ENCODE measurements at places on chromosomes 13 and 19.

DNA sequence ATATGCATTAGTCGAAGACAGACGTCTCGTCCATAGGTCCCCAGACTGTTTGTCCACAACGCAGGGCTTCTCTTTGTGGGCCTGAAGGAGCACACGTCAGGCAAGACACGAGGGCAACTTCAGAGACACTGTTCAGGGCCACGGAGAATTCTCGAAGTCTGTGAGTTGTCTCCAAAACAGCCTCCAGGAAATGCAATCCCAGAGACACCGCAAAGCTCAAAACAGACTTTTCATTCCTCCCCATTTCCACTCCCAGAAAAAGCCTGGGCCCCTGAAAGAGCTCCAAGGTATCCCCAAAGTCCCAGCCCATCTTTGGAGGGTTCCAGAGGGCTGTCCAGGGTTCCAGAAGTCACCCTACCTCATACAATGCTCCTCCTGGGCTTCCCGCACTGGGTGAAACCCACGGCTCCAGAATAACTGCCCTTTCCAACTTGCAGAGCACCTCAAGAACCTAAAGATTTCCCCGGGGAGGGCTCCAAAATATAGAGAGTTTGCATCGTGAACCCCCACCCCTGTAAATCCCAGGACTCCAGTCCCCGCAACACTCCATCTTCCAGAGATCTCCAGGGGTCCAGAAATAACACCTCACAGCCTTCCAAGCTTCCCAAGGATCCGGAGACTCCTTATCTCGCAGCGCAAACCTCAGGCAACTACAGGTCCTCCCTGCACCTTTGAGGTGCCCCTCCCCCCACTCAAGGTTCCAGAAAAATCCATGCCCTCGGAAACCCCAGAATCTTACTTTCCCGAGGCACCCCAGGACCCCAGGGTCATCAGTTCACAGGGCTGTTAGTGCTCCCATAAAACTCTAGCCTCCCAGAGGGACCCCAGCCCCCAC, 687 bp upstream of the FTL start:
- DNase-seq: peak; percentile 61

DNA sequence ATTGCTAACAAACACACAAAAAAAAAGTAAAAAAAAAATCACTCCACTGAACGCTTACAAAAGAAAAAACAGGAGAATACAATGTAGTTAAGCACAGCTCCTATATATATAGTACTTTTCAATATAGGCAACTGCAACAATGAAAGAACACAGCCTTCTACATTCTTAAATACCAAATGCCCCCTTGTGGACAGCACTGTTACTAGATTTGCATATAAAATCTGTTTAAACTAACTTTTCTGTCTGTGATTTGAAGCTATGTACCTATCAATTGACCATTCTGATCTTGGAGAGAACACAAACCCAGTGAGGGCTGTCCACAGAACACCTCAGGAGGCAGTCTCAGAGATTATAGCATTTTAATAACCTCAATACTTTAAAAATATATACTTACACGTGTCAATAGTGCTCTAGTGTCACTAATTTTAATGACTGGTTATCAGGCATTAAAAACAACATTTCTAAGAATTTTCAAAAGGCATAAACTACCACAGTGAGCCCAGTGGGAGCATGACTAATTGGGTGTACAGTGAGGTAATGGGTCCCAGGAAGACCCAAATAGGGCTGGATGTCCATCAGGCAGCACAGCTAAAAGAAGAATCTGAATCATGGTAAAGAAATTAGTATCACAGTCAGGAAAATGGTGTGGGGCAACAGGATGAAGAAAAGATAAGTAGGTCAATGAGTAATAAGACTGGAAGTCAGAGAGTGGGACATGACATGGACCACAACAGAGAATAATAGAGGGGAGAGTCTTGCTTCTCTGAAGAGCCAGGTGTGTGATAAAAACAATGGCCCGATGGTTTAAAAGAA, 22.2 kb downstream of the CCDC169 start:
- peak; percentile 78 for DNase-seq

DNA sequence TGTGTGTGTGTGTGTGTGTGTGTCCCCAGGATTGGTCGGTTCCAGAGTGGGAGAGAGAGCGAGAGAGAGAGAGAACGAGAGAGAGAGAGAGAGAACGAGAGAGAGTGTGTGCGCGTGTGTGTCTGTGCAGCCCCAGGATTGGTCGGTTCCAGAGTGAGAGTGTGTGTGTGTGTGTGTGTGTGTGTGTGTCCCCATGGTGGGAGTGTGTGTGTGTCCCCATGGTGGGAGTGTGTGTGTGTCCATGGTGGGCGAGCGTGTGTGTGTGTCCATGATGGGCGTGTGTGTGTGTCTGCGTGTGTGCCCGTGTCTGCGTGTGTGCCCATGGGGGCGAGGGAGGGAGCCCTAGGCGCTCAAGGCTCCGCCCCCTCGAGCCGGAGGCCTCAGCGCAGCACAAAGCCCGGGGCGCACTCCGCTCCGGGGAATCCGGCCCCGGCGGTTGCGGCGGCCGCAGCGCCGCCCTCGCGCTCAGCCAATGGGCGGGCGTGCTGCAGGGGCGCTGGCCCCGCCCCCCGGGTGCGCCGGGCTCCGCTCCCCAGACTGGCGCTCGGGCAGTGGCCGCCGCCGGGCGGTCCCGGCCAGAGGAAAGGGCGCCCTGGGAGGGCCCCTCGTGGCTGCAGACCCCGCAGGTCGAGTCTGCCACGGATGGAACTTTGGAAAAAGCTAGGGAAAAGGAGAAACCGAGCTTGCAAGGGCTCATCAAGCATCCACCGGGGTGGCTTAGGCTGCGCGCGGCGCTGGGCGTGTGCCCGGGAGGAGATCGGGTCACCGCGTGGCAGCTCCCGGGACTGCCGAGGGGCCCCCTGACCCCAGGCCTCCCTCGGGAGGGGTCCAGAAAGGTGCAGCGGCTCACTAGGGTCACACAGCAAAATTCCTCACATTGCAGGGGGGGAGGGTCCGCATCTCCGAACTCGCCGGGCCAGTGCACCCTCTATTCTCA, 96.2 kb downstream of the INSR start:
- peak; percentile 98 for DNase-seq

- DNase-seq: no peak
These were observed 374.3 kb downstream of the FOXO1 start for GRCh38 chr13:40292108-40292507.

- no peak for DNase-seq
These were observed 47.3 kb upstream of the CLDN10 start for GRCh38 chr13:95505265-95505664.

- DNase-seq: peak; percentile 38
These were observed 949 bp downstream of the RAB3A start for GRCh38 chr19:18202778-18203407.

DNA sequence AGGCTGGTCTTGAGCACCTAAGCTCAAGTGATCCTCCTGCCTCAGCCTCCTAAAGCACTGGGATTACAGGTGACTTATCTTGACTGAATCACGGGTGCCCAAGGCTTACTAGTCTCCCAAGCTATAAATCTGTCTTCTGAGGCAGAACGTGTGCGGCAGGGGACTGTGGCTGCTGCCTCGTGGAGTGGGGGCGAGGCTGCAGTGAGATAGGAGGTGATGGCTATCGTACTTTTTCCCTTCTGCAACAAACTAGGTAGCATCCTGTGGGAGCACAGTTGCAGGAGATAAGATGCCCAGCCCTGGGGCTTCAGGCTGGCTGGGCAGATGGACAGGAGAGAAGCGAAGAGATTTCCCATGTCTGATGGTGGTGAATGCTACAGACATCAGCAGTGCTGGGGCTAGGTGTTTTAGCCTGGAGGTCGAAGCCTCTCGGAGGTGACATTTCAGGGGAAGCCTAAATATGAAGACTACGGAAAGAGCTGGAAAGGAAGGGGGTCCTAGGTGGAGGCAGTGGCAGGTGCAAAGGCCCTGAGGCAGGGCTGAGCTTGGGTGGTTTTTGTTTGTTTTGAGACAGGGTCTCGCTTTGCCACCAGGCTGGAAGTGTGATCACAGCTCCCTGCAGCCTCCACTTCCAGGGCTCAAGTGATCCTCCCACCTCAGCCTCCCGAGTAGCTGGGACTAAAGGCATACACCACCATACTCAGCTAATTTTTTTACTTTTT, 7.4 kb downstream of the B3GNT3 start:
- DNase-seq: no peak

- DNase-seq: peak; percentile 85
These were observed 12.4 kb downstream of the GRTP1 start for GRCh38 chr13:113351514-113352026.

DNA sequence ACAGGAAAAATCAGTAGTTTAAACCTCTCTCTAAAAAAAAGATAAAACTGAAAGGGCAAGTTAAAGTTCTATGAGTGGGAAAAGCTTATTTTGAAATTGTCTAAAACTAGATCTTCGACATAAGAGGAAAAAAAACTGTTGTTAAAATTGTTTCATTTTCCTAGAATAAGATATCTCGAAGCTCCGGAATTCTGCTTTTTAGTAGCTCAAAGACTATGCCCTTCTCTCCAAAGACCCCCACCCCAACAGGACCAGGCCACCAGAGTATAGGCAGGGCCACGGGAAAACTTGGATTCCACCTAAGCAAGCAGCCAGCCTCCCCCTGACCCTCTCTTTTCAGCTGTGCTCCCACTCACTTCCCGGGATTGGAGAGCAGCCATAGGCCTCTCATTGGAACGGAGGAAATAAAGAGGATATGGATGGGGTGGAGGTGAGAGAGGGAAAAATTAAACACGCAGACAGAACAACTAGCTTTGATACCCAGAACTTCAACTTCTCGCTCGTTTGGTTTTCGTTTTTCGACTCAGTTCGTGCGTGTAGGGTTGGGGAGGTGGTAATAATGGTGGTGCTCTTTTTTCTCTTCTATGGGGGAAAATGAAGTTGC, 3.0 kb downstream of the POU4F1 start:
- DNase-seq: no peak

- DNase-seq: no peak
These were observed 26.9 kb downstream of the GAS6 start for GRCh38 chr13:113836768-113837559.

DNA sequence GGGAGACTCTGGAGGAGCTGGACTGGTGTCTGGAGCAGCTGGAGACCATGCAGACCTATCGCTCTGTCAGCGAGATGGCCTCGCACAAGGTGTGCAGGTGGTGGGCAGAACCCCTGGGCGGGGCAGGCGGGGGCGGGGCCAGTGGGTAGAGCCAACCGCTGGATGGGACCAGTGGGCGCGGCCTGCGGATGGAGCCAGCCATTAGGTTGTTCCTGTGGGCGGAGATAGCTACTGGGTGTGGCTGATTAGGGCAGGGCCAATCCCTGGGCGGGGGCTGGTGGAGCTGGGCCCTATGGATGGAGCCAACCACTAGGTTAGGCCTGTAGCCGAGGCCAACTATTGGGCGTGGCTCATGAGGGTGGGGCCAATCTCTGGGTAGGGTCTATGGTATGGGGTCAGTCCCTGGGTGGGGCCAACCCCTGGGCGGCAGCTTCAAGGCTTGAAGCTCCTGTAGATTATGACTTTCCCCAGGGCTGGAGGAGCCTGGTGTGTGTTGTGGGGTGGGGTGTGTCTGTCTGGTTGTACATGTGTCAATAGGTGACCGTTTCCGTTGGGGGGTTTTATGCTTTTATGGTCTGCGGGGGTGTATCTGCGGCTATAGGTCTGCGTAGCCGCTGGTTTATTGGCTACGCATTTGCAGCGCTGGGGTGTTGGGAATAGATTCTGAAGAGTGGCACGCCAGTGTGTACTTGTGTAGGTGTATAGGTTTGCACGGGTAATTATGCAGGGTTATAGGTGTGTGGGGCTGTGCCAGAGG, 30.7 kb downstream of the PDE4A start:
- no peak for DNase-seq

GRCh38 chr19:8127311-8127710, 22.1 kb downstream of the FBN3 start:
- no peak for DNase-seq

GRCh38 chr19:9913237-9914000, 22.9 kb downstream of the OLFM2 start:
- peak; percentile 22 for DNase-seq

GRCh38 chr19:916645-917322, 349 bp upstream of the KISS1R start:
- no peak for DNase-seq

- DNase-seq: peak; percentile 76
These were observed 516.2 kb downstream of the MYO16 start for GRCh38 chr13:109145631-109146030.

DNA sequence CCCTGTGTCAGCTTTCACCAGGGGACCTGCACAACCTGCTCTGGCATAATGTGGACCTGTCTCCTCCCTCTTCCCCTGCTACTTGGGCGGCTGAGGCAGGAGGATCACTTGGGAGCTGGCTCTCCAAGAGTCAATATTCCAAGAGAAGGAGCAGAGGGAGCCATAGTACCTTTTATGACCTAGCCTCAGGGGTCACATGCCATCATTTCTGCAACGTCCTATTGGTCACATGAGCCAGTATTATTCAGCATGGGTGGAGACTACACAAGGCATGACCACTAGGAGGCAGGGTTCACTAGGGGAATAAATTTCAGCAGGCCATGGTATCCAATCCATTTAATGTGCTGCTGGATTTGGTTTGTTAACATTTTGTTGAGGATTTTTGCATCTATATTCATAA, 12.0 kb upstream of the SHFL start:
- DNase-seq: no peak

DNA sequence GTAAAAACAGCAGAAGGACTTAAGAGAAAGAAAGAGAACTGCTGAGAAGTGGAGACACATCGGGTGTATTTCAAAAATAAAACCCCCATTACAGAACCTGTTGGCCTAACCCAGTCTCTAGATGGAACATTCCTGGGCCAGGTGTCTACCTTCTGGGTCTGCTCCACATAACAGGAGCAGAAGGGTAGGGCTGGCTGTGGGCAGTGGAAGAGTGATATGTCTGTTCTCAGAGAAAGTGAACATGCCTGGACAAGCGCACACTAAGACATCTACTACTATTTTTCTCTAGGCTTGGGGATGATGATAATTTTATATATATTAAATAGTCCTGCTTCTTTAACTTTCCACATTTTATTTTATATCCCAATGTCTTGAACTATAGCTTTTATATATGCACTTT, 267.1 kb downstream of the TBC1D4 start:
- DNase-seq: no peak

- DNase-seq: no peak
These were observed 346.4 kb downstream of the FGF9 start for GRCh38 chr13:22017226-22017625.

DNA sequence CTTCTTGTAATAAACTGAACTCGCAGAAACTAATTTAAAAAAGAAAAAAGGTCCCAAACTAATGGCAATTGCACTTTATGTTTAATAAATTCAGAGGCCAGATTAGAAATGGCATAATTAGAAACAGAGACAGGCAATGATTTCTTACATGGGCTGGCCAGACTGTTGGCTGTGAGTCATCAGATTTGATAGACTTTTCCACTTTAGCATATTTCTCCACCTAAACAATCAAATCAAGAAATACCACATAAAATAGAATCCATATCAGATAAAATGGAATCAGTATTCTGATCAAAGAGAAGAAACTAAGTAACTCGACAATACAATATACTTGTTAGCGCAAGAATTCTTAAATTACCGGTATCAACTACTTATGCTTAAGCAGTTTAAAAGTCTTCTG, 29.0 kb downstream of the EXOSC8 start:
- no peak for DNase-seq

DNA sequence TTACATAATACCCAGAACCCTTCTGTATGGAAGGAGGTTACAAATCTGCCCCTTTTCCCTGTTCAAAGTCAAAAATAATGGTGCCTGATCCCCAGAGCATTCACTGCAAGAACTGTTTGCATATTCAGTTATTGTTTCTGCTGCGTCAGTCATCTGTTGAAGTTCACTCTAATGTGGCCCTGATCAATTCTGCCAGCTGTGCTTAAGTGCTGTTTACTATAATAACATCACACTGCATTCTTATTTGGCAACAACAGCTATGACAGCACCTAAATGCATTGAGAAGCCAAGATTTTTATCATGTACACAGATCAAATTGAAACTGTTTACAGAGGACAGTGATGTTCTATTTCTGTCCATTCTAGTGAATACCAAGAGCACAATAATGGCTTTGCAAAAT, 115.9 kb downstream of the DACH1 start:
- DNase-seq: peak; percentile 13

- DNase-seq: no peak
These were observed 4.2 kb downstream of the SSBP4 start for GRCh38 chr19:18423258-18424020.
